ENCODE measurements at places on chromosomes 16 and 17. TPM values are rescaled to one million over a fixed set of nuclear protein-coding genes. Genes with fewer than 3 reads are reported as not detected.

- ATAC-seq = peak; percentile 74
These were observed at the start of gene C16orf54 for GRCh38 chr16:29745853-29746345. Gene C16orf54 (minus strand): TSS chr16:29745990. CDS start chr16:29744951, 1,039 bp downstream.

- peak; percentile 60 for ATAC-seq
These were observed 11.0 kb downstream of the CHMP6 start for GRCh38 chr17:81002409-81003361.

GRCh38 chr16:60788631-60789030 is 1247.6 kb downstream of the CDH8 start:
- ATAC-seq = no peak

DNA sequence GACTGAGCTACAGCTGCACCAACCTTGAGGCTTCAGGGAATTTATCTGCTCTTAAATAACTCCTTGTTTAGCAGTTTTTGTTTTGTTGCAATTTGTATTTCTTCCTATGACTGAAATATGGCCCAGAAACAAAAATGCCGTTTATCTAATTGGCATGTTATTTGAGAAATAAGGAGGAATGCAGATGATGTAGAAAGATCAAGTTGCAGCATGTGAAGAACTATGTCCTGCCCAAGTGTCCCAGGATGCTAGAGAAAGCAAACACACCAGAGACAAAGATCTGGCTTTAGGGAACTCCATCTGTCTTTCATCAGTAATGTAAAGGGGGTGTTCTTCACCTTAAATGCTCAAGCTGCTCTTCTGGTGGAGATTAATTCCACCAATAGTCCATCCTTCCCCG is 29.7 kb downstream of the USP31 start:
- no peak for ATAC-seq

DNA sequence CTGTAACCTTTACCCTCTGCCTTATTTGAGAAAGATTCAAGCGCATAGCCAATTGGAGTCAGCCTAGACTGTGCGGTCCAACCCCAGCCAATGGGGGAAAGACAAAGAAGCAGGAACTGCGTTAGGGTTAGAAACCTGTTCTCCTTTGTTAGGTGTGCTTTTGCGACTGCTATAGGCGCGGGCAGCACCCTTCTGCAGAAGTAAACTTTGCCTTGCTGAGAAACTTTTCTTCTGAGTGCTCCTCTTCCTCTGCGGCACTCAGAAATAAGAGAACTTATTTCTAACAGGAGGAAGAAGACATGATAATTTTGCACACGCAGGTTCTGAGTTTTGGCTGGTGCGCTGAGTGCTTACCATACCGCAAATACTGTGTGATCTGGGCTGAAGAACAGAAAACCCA is 9.0 kb downstream of the TXNL4B start:
- no peak for ATAC-seq

The FKBP10 gene
- 36.3 TPM for total RNA-seq

The CCL17 gene
- not detected for total RNA-seq

The PRAC1 gene
- not detected for total RNA-seq

The PRSS8 gene
- not detected for total RNA-seq

The SOX9 gene
- 1.9 TPM for total RNA-seq

The EVI2B gene
- 10.5 TPM for total RNA-seq

The KRTAP2-2 gene
- total RNA-seq = not detected

DNA sequence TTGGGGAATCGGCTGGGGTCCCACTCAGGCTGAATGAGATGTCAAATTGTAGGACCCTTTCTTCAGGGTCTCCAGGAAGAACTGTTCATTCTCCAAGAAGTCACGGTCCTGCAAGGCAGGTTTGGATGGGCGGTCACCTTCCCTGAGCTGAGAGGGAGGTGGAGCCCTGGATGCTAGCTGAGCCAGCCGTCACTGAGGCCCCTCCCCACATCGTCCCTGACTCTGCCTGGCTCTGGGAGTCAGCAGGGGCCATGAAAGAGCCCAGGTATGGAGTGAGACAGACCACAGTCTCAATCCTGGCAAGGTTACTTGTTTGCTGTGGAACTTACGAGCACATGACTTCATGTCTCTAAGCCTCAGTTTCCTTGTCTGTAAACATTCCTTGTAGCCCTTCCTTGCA is 6.0 kb upstream of the MRPL38 start:
- no peak for ATAC-seq

The KRTAP4-4 gene
- total RNA-seq = not detected

GRCh38 chr17:34234616-34235015 is 20.5 kb upstream of the CCL2 start:
- no peak for ATAC-seq

DNA sequence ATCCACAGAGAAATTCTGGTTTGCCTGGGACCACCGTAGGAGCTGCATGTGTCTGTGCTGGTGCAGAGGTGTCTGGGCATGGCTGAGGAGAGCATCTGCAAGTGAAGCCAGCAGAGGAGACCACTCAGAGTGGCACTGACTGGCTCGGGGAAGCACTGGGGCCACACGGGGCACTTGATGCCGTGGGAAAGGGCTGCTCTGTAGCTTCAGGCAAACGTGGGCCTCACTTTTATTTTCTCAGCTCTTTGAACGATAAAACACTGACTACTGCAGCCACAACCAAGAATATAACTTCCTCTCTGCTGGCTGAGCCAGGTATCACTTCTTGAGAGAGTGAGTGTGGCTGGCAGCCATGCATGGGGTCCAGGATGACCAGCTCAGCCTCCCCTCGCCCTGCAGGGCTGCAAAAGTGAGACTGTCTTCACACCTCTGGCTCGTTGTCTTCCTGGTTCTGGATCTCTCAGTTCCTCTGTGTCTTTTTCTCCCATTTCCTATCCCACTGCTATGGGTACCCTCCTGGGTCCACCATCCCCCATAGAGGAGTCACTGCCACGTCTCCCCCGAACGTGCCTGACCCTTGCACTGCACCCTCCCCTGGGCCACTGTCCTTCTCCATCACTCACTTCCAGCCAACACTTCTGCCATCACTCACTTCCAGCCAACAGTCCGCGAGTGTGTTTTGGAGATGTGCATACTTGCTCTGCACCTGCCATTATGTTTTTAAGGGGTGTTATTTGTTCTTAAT is 201.4 kb upstream of the CHMP6 start:
- ATAC-seq = no peak

The TMEM114 gene
- not detected for total RNA-seq

The CD68 gene
- total RNA-seq = 27.5 TPM

The CFAP97D1 gene
- total RNA-seq = not detected

- no peak for ATAC-seq
These were observed 6.6 kb downstream of the GID4 start for GRCh38 chr17:18045691-18046350.

GRCh38 chr16:50835358-50836060 is 93.6 kb downstream of the CYLD start:
- ATAC-seq = no peak

DNA sequence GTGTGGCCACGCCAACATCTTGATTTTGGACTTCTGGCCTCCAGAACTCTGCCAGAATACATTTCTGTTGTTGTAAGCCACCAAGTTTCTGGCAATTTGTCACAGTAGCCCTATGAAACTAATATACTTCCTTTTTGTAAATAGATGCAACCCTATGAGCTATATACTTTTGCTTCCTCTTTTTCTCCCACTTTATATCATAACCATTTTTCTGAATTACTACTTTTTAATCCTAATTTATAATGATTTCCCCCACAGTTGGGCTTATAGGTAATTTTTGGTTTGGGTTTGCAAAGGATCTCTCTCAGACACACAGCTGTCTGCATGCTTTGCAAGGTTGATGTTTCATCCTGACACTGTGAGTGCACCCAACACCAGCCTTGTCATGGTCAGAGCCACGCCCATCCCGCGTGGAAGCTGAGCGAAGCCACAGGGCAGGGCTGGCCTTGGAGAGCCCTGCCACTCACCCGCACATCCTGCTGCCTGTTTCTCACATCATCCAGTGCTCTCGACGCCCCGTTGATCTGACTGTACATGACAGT is 5.8 kb downstream of the TRIM25 start:
- no peak for ATAC-seq

DNA sequence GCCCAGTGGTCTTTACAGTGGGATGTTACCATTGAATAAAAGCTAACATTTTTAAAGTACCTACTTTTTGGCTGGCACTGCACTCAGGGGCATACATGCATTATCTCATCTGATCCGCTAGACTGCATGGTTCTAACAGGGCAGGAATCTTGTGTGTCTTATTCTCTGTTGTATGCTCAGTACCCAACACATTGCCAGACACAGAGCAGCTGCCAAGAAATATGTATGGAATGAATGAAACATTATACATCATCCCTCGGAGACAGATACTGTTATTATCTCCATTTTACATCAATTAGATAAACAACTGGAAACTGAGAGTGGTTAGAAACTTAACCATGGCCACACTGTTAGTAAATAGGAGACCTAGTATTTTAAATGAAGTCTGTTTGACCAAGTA is 74.1 kb upstream of the CDH11 start:
- ATAC-seq = no peak

The PYDC1 gene
- total RNA-seq = not detected

DNA sequence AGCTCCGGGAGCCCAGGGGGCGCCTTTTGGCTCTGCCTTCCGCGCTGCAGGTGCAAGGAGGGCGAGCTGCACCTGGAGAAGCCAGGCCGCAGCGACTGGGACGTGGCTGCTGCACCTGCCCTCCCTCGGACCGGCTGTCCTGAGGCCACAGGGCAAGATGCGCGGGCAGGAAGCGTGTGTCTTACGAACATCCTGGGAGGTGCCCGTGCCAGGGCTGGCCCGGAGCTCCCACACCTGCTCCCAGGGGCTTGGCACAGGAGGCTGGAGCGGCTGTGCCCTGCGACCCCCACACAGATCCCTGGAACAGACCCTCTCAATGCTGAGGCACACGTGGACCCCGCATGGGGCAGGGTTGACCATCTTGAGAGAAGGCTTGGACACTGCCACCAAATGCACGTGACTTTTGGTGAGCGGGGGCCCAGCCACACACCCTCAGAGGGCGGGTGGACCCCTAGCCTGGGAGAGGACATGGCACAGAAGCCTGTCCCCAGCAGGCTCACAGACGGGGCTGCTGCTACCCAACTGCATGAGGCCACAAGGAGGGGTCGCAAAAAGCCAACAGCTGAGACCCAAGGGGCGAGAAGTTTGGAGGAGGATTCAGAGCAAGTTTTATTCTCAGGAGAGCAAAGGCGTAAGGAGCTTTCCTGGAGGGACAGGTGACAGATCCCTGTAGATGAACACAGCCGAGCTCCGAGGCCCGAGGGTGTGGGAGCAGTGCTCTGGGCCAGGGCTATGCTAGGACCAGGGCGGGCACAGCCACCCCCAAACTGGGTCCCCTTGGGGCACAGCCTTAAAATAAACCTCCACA is 11.4 kb downstream of the NDUFAF8 start:
- ATAC-seq = no peak

The BTBD17 gene
- total RNA-seq = not detected

GRCh38 chr17:5629128-5629527 is 44.8 kb upstream of the NLRP1 start:
- no peak for ATAC-seq

- no peak for ATAC-seq
These were observed 1.1 kb upstream of the CRHR1 start for GRCh38 chr17:45782889-45783592.

- ATAC-seq = no peak
These were observed 48.9 kb downstream of the TANGO6 start for GRCh38 chr16:68892214-68892613.
